Activated T-helper 1 cell treated with anti-CD3 and anti-CD28 coated beads, Interleukin-2, amount 50 U/mL, for 16 hours (primary cell): ENCODE measurements at places on chromosomes 7 and 10.

DNA sequence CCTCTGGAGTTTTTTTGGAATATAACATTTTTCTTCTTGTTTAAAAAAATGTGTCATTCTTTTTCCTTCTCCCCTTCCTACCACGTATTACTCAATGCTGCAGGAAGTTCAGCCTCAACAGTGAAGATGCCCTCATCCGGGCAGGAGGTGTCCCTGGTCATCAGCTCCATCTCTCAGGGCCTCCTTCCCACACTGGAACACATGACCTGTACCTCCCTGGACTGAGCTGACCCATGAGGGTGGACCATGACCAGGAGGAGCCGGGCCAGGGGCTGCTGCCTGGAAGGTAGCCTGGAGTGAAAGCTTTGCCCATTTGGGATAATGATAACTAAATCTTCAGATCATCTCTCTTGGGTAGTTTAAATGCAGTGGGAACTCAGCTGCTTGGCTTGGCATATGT, 316.5 kb upstream of the ZMIZ1 start:
- DNase-seq = no peak

GRCh38 chr7:39353615-39354376, 212.4 kb upstream of the YAE1 start:
- no peak for DNase-seq

DNA sequence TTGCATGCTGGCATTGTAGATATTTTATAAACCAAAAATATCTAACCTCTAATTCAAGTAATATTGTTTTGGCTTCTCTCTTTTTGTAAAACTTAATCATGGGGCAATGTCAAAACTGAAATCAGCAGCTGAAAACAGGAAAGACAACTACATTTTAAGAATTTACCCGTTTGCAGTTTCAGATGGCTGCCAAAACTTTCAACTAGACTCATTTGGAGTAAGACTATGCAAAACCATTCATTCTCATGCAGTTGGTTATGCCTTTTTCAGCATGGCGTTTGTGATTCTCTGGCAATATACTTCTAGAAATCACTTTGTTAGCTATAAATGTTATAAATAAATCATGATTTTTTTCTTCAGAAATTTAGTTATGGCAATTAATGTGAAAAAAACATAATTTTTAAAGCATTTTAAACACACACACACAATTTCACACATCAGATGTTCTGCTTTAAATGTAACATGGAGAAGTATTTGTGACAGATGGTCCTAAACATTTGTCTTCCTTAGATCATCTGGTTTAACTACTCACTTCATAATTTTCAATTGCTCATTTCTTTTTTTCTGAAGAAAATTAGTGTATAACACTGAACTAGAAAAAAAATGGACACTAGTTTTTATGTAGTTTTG, 116.4 kb downstream of the ITGB8 start:
- no peak for DNase-seq

- DNase-seq = no peak
These were observed 39.4 kb upstream of the GRB10 start for GRCh38 chr7:50822110-50822509.

DNA sequence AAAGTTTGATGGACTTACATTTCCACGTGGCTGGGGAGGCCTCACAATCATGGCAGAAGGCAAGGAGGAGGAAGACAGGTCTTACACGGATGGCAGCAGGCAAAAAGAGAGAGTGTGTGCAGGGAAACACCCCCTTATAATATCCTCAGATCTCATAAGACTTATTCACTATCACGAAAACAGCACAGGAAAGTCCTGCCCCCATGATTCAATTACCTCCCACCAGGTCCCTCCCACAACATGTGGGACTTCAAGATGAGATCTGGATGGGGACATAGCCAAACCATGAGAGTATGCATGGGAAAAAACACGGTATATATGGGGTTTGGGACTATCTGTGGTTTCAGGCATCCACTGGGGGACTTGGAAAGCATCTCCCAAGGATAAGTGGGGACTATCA, 78.0 kb downstream of the PLXNA4 start:
- no peak for DNase-seq

DNA sequence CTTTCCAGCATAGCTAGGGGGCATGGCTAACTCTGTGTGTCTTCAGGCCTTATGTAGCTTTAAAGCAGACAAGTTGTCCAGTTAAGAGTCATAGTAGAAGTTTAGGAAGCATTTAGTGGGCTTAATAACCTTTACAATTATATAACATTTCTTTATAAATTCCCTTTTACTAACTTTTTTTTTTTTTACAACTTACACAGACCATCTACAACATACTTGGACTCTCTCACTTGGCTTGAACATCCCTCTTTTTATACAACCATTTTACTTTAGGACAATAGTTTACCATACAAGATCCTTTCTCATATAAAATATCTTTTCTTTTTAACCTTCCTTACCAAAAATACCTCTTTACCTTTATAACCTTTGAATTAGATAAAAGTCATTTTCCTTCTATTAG, 26.3 kb downstream of the SP4 start:
- DNase-seq = no peak
